ENCODE measurements at places on chromosomes 13 and 19.

- DNase-seq: no peak
These were observed 127.7 kb upstream of the EDNRB start for GRCh38 chr13:78046331-78046730.

DNA sequence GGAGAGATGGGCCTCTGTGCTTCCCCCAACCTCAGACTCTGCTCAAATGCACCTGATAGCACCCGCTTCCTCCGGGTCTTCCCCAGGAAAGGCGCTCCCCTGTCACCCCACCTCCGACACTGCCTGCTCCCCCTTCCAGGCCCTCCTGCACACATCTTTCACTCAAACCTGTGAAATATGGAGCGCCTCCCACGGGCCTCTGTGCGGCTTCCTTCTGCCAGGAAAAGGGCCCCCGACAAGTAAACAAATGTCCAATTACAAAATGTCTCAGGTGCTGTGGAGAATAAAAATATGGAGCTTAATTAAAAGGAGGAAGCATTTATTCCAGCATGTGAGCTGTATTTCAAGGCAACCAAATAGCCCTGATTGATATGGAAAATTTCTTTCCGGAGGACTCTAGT is 15.6 kb upstream of the CCNE1 start:
- no peak for DNase-seq

GRCh38 chr19:30695171-30695875 is 323.1 kb downstream of the ZNF536 start:
- DNase-seq: no peak

- DNase-seq: no peak
These were observed 21.7 kb downstream of the IRS2 start for GRCh38 chr13:109764470-109765291.
